ENCODE measurements at places on chromosomes 6 and 20. TPM values are rescaled to one million over a fixed set of nuclear protein-coding genes. Genes with fewer than 3 reads are reported as not detected.

BMP5 gene
- 1.6 TPM for total RNA-seq

- DNase-seq = no peak
Measured at GRCh38 chr6:87684895-87685654, 17.0 kb downstream of the AKIRIN2 start.

DNA sequence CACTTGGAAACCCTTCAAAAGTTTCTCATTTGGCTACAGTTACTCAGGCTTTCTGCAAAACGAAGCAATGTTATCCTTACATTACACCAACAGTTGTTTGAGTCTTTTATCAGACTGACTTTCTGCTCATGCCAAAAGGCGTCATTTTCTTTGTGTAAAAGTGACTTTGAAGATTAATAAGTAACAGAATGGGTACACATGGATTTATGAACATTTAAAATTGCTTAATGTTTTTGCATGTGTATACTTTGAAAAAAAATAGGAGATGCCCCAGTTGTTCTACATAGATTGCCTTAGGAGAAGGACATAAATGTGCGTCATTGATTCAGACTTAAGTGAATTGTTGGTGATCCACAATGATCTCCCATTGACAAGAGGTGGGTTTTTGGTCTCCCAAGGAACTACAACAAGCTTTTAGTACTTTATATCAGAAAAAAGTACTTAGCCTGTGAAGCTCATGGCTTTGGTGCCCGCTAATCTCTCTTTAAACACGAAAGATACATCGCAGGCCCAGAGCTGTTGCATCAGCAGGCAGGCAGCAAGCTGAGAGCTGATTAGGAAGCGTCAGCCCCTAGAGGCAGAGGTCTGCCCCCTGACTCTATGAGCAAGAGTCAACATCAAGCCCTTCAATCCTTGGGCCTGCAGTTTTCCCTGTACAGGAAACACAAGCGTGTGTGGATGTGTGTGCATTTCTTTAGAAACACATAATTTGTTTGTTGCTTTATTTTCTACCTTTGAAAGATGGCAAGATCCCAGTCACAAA, 45.9 kb downstream of the SLC22A3 start:
- no peak for DNase-seq

OR2H2 gene
- total RNA-seq = not detected

PEX3 gene
- 14.9 TPM for total RNA-seq

PPP1R14C gene
- 85.4 TPM for total RNA-seq

TCF21 gene
- total RNA-seq = 7.5 TPM

MLN gene
- total RNA-seq = not detected

DNA sequence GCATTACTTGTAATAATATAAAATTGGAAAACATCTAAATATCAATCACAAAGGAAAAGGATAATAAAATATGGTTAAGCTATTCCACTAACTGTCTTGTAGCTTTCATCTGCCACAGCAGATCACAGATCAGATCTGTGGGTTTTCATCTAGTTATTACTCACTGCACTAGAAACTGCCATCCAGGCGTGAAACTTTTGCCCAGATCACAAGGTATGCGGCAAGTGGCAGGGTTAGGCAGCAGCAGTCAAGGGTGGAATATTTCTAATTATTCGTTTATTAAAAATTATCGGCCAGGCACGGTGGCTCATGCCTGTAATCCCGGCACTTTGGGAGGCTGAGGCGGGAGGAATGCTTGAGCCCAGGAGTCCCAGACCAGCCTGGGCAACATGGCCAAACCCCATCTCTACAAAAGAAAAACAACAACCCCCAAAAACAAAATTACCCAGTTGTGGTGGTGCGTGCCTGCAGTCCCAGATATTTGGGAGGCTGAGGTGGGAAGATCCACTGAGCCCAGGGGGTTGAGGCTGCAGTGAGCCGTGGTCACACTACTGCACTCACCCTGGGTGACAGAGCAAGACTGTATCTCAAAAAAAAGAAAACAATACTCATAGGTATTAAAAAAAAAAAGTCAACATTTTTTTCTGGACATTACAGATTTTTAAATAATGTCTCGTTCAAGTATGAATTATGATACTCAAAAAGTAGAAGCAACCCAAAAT, 32.1 kb downstream of the BEND3 start:
- no peak for DNase-seq

NHLRC1 gene
- 1.8 TPM for total RNA-seq

- no peak for DNase-seq
Measured at GRCh38 chr20:63848003-63848911, 13.0 kb upstream of the ABHD16B start.

SERINC1 gene
- total RNA-seq = 223 TPM

DNA sequence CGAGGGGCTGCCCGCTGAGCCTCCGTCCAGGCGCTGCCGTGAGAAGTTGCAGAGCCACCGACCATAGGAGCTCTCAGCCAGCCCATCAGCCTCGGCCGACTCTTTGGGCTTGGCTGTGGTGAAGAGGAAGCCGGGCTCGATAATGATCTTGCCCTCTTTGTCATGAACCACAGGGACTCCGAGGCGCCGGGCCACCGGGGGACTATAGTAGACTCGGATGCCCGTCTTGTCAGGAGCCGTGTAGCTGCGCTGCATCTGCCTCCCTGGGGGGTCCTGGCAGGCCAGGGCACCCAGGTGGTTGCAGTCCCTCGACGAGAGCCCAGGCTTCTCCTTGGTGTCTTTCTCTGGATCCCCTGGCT, 20.5 kb upstream of the DSN1 start:
- no peak for DNase-seq

POPDC3 gene
- 39.3 TPM for total RNA-seq

DNA sequence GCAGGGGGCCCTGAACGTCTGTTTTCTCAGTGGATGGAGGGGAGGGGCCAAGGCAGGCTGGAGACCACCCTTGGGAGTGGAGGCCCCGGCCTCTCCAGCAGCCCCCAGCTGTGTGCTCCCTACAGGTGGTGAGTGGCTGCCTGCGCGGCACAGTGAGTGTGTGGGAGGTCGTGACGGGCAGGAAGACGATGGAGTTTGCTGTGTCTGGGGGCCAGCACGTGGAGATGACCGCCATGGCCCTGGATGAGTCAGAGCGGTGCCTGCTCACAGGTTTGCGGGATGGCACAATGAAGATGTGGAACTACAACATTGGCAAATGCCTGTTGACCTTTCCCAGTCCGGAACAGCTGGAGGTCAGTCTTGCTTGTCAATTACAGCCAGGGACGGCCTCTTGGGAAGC, 52.6 kb downstream of the EFCAB8 start:
- no peak for DNase-seq

ITPA gene
- 21.4 TPM for total RNA-seq

DNA sequence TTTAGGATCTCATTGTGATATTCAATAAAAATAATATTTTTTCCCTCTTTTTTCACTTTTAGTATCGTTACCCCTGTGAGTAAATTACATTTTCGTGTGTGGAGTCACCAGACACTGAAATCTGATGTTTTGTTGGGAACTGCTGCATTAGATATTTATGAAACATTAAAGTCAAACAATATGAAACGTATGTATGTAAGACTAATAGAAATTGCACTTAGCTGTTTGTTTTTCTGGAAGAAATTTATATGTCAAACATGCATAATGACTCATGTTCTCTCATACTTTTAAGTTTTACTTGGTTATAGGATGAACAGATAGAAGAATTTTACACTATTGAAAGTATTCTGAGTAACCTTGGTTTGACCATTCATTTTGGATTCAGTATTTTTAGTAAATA, 49.4 kb downstream of the ITCH start:
- DNase-seq = no peak

DNA sequence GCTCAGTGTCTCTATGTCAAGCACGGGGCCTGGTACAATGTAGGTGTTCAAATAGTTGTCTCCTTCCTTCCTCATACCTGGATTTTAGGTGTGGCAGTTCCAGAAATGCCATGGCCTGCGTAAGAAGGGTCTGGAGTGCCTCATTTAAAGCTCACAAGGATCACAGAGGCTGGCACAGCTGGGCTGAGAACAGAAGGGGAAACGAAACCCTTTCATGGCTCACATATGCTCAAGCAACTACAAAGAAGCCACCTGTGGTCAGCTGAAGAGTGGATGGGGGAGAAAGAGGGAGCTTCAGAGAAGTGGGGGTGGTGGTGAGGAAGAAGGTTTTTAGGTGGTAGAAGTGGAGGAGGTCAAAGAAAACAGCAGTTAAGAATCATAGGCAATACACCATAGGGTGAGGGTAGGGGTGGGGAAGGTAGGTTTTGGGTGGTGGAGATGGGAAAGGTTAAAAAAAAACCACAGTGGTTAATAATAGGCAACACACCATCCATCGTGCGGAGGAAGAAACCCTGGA, 17.0 kb upstream of the TOP1 start:
- no peak for DNase-seq

GRCh38 chr20:48919882-48920526, 1.5 kb upstream of the ARFGEF2 start:
- no peak for DNase-seq

CYB5R4 gene
- total RNA-seq = 3.3 TPM

CD93 gene
- 35.7 TPM for total RNA-seq

- DNase-seq = no peak
Measured at GRCh38 chr20:6683021-6683977, 84.2 kb upstream of the BMP2 start.

DNA sequence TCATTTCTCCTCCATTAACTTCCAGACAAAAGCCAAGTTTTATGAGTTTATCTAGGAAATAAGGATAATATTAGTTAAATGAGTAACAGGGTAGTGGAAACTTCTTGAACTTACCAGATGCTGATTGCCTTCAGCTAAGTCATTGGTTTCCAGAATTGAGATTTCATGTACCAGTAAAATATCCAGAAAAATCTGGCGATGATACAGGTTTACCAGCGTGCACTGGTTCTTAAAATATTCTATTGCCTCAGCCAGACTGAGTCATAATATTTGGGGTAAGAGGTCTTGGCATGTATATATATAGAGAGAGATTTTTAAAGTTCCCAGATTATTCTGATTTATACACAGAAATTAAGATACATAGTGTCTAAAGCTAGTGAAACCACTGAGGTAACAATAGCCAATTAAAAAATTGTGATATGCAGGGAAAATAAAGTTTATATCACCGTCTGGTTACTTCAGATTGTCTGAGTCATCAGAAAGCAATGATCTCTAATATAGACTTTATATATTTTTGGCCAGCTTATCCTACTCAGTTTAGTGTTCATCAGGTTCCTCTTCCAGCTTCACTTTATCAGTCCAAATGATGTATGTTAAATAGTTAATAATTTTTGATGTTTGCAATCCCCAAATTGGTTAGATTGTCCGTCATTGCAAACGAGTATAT, 39.5 kb upstream of the SDHAF4 start:
- no peak for DNase-seq

- no peak for DNase-seq
Measured at GRCh38 chr6:142716097-142716496, 228.9 kb downstream of the HIVEP2 start.

GRCh38 chr20:52923123-52923937, 48.8 kb upstream of the TSHZ2 start:
- no peak for DNase-seq

GRCh38 chr6:132733283-132733682, 19.4 kb upstream of the VNN1 start:
- DNase-seq = no peak

DNA sequence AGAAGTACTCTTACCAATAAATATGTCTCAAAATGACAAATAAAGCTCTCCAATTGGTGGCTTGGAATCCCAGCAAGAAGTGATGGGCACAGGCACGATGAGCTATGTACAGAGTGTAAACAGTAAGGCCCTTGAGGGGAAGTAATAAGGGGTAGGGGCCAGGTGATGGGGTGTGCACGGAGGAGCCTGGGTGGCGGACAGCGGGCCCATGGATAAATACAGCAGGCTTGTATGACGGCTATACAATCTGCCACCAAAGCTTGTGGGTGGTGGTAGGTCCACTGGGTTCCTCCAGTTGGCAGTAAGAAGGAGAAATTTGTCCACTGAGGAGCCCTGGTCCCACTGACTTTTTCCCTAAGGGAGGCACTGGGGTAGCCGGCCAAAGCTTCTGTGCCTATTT, 205.4 kb upstream of the RNF24 start:
- no peak for DNase-seq

- no peak for DNase-seq
Measured at GRCh38 chr6:10970731-10971130, 73.4 kb downstream of the ELOVL2 start.

DNA sequence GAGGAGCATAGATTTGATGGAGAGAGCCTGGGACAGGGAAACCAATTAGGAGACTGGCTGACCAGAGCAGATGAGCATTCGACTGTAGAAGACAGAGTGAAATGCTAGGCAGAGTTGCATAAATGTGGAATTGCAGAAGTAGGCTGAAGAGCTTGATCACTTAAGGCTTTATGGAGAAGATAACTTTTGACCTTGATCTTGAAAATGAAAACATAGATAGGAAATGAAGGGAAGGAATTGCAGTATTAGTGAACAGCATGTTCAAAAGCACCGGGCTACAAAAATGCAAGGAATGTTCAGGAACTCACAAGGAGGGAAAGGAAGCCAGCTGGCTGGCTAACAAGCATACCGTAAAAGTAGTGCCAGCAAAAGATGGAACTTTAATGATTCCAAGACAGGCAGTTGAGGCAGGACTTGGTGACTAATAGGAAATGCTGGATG, 20.5 kb upstream of the LTV1 start:
- DNase-seq = no peak

DNA sequence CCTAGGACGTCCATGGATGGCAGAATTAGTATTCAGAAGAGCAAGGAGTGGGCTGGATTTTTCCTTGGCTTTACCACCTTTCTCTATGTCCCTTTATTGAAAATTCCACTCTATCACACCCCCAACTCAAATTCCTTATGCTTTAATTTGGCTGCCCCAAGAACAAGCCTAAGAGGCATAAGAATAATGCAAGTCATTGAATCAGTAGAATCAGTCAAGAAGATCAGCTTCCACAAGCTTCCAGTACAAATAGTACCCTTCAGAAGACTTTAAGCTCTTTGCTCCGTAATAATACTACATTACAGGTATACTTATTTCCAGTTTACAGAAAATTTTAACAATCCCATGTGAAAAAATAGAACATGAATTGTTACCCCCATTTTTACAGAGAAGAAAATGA, 51.0 kb upstream of the SNAP25 start:
- no peak for DNase-seq

DNA sequence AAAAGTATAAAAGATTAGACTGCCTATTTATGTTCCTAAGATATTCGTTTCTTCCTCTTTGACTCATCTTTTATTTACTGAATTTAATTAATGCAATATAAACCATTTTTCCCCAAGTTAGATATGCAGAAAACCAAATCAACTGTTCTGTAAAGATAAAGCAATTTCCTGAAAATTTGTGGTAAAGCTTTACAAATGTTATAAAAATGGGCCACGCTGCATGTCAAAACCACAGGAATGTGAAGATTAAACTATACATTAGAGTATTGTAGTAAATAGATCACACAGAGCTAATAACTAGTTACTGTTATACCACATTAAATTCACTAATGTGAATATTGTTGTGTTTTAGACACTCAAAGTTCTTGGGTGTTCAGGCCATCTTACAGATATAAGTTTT, 83.4 kb downstream of the OPN5 start:
- no peak for DNase-seq

- no peak for DNase-seq
Measured at GRCh38 chr6:116029535-116029934, 31.2 kb downstream of the FRK start.

GRCh38 chr20:4161401-4162251, 146.3 kb upstream of the RNF24 start:
- DNase-seq = no peak

- no peak for DNase-seq
Measured at GRCh38 chr6:21176197-21176596, 417.4 kb upstream of the SOX4 start.

KIFC1 gene
- 0.59 TPM for total RNA-seq

Measured in right atrium auricular region (tissue), 2 donors.